ENCODE measurements at places on chromosomes 4 and X. TPM values are rescaled to one million over a fixed set of nuclear protein-coding genes. Genes with fewer than 3 reads are reported as not detected.

MXRA5 gene
- total RNA-seq = 2.0 TPM

PPP2R2C gene
- total RNA-seq = 0.19 TPM

TIGD2 gene
- total RNA-seq = 9.8 TPM

TMPRSS11F gene
- total RNA-seq = not detected

PABPC5 gene
- 2.6 TPM for total RNA-seq

ADH1A gene
- 5.6 TPM for total RNA-seq

NAT8L gene
- total RNA-seq = 20.7 TPM

SPANXN4 gene
- not detected for total RNA-seq

PDZD4 gene
- total RNA-seq = 4.8 TPM

DNA sequence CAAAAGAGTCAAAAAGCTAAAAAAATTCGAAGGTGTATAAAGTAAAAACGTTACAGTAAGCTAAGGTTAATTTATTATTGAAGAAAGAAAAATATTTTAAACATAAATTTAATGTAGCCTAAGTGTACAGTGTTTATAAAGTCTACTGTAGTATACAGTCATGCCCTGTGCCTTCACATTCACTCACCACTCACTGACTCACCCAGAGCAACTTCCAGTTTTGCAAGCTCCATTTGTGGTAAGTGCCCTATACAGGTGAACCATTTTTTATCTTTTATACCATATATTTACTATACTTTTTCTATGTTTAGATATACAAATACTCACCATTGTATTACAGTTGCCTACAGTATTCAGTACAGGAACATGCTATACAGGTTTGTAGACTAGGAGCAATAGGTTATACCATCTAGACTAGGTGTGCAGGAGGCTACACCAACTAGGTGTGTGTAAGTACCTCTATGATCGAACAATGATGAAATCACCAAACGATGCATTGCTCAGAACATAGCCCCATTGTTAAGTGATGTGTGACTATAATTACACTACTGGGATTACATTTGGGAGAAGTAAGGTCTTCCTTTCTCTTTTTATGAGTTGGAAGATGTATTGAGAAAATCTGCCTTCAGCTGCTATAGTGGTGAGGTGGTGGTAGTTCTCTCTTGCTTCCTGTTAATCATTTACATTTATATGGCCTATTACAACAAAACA lies 27.2 kb downstream of the TMSB4X start:
- no peak for DNase-seq

DNA sequence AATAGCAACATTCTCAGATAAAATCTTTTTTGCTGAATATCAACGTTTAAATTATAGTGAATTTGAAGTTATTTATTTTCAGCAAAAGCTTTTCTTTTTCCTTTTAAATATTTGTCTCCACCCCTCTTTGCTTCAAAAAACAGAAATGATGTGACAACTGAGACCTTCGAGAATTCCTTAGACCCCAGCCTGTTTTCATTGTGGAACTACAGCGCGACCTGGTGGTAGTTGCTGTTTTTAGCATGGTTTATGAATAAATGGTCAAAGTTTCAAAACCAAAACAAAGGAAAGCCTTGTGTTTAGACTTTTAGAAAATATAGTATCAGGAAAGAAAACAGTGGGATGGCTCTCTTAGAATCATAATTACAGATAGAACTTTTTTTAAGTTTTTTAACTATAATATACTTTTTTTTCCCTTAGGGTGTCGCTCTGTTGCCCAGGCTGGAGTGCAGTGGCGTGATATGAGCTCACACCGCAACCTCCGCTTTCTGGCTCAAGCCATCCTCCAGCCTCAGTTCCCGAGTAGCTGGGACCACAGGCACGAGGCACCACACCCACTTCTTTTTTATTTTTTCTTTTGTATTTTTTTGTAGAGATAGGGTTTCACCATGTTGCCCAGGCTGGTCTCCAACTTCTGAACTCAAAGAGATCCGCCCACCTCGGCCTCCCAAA lies 26.8 kb upstream of the TMEM184C start:
- DNase-seq = peak; percentile 44

GRCh38 chrX:135632353-135632752 lies 81.1 kb upstream of the CT45A1 start:
- DNase-seq = no peak

- DNase-seq = no peak
Observed at GRCh38 chr4:38856046-38856445, 571 bp downstream of the TLR6 start.

- DNase-seq = no peak
Observed at GRCh38 chr4:161760008-161760407, 403.8 kb downstream of the FSTL5 start.

GRCh38 chrX:149213264-149213663 lies 291.8 kb downstream of the IDS start:
- DNase-seq = no peak

- no peak for DNase-seq
Observed at GRCh38 chrX:83529950-83530349, 21.9 kb downstream of the POU3F4 start.

- no peak for DNase-seq
Observed at GRCh38 chr4:128552586-128552907, 257.0 kb upstream of the JADE1 start.

DNA sequence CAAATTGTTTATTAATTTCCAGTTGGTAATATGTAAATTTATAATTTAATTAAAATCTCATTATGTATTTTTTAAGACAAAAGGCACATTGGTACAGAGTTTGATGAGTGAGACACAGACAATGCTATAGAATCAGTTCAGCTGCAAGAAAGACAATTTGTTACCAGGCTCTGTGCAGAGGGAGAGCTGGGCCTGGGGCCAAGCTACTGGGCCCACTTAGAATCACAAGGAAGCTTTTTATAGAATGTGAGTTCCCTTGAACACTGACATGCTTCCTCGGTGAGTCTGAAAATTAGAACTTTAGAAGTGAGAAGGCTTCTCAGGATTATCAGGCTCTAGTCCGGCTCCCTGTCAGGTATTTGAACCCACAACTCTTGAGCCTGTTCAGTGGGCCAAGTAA lies 129.0 kb downstream of the AFF2 start:
- DNase-seq = no peak

GRCh38 chr4:2303686-2304320 lies 41.9 kb upstream of the MXD4 start:
- no peak for DNase-seq

- no peak for DNase-seq
Observed at GRCh38 chr4:187668526-187669082, 327.0 kb upstream of the ZFP42 start.

GRCh38 chrX:43479850-43480249 lies 176.2 kb upstream of the MAOA start:
- no peak for DNase-seq

GRCh38 chr4:113446019-113446418 lies 315.5 kb downstream of the CAMK2D start:
- no peak for DNase-seq
